ENCODE measurements at places on chromosomes 5 and 9.

DNA sequence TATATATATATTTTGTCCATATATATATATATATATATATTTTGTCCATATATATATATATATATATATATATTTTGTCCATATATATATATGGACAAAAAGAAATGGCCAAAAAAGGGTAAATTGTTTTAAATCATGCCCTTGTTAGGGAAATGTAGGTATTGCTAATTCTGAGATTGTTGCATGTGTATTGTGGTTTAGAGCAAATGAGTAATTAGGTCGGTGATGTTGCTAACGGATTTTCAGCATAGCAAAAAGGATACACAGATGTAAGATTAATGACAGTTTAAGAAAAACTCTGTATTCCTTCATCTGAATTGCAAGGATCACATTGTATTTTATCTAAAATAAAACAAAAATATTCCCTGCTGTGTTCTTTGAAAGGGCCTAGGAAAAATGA, 40.2 kb downstream of the OSTF1 start:
- no peak for DNase-seq

GRCh38 chr9:102434545-102434944, 560.6 kb upstream of the CYLC2 start:
- no peak for DNase-seq

GRCh38 chr9:3497401-3497800, 28.4 kb downstream of the RFX3 start:
- DNase-seq = no peak

DNA sequence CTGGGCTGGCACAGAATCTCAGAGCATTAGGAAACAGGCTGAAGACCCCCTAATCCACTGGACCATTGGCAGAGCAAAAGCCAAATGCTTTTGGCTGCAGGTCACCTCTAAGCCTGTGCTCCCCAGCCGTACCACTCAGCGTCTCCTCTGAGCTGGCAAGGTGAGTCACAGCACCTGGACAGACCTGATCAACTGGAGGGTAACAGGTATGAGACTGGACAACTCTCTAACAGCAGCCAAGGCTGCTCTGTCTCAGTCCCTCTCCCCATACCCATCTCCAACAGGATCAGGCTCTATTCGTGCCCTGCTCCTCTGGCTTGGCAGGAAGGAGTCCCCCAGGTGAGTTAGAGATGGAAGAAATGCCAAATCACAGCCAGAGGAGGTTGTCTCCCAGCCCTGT, 4.7 kb downstream of the GOLGA2 start:
- no peak for DNase-seq

GRCh38 chr9:35954942-35955546, 2.9 kb downstream of the OR2S2 start:
- peak; percentile 77 for DNase-seq

DNA sequence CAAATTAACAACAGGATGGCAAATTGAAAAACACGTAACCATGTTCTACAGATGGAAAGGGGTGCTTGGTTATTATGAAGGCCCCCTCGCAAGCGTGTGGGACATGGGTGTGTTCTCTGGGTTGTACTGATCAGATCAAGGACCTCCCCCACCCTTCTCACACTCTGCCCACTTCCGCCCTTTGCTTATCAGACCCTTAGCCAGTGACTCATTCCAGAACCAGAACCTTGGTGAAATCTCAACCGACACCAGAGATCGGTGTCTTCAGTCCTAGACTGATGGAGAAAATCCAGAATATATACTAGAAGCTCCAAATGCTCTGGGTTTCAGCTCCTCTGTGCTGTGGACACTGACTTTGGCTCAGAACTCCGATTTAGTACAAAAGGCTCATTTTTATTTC, 64.9 kb downstream of the PTTG1 start:
- no peak for DNase-seq

GRCh38 chr5:58043032-58043945, 416.6 kb downstream of the PLK2 start:
- DNase-seq = no peak

DNA sequence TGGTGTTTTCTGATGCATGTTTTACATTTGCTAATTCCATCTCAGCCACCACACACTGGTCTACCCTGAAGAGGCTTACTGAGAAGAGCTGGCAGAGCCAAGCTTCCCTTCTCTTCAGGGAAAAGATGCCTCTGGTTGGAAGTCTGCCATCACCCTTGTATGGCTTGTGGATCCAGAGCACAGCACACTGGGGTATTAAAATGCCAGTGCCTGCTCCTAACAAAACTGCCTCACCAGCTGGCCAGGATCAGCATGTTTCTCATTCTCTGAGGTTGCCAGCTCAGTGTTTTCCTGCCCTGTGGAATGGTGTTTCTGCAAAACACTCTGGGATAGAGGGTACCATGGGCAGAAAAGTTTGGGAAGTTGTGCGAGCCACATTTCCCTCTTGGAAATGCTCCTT, 31.6 kb upstream of the ZNF618 start:
- no peak for DNase-seq

DNA sequence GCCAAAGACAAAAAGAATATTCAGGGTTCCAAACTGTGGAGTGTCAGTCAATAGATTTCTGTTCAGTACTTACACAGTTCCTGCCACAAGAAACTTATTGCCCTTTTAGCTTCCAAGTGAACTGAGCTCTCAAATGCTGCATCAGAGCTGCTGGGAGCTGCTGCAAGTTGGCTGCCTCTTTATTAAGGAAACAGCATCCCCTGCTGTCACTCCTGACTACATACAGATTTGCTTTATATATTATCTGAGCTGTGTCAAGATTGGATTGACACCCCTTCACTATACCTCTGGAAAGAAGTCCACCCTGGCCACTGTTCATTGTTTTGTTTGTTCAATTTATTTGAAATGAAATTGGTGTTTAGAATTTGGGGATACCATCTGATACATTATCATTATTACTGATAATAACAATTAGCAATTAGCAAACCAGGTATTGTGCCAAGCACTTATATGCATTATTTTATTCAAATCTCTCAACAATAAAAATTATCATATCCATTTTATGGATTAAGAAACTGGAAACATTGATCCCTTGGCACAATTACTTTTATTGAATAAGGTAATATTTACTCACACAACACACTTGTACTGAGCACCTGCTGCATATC, 16.4 kb upstream of the C5orf58 start:
- DNase-seq = no peak

GRCh38 chr5:14702238-14702839, 37.8 kb downstream of the OTULIN start:
- DNase-seq = no peak

DNA sequence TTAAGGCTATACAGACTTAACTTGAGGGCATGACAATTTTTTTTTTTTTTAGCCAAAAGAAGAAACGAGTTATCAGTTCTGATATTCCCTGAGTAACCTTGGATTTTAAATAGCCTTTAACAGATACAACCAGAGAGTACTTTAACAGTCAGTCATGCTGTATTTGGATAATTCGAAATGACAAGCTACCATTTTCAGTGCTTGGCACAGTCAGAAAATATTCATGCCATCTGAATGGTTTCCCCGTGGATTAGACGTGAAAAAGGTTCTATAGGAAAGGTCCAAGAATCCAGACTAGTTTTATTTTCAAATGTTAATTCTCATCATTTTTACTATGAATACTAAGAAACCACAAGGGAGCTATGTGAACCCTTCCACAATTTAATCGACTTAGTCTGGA, 165.7 kb downstream of the PAM start:
- no peak for DNase-seq

Data from NCI-H446 treated with DMSO at 0.1 percent for 48 hours (cell line).